Skeletal muscle cell (primary cell): ENCODE measurements at places on chromosomes 4 and X.

- no peak for DNase-seq
Observed at GRCh38 chr4:14452764-14453163, 549.5 kb upstream of the CPEB2 start.

DNA sequence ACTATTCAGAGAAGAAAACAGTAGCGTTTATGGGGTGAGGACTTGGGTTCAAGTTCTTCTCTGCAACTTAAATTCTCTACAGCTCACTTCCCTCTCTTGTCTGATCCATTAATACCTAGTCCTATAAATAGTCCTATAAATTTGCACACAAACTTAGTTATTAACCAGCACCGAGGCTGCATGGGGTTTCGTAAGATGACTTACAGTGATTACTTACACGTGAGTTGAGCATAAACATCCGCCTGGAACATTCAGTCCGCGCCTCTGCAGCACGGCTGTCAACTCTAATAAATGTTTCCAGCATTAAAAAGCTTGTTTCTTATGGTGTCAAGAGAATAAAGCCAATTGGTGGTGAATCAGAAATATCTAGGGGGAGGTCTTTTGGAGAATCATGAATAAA is 103.0 kb upstream of the ENPP6 start:
- no peak for DNase-seq

- DNase-seq = no peak
Observed at GRCh38 chrX:55312655-55313054, 47.9 kb upstream of the PAGE3 start.

DNA sequence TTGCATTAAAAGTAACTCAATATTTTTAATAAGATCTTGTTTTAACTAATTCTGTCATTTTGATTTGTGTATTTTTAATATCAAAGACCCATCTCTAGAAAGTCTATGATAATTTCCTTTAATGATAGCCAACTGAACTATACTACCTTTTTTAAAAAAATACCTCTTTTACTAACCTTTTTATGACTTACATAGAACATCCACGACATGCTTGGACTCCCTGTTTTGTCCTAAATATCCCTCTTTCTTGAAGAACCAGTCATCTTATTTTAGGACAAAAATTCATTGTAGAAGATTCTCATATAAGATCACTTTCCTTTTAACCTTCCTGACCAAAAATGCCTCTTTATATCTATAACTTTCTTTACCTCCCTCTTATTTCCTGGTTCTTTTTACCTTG is 76.8 kb upstream of the GC start:
- no peak for DNase-seq

GRCh38 chrX:76420237-76420636 is 7.3 kb upstream of the MAGEE1 start:
- DNase-seq = no peak

DNA sequence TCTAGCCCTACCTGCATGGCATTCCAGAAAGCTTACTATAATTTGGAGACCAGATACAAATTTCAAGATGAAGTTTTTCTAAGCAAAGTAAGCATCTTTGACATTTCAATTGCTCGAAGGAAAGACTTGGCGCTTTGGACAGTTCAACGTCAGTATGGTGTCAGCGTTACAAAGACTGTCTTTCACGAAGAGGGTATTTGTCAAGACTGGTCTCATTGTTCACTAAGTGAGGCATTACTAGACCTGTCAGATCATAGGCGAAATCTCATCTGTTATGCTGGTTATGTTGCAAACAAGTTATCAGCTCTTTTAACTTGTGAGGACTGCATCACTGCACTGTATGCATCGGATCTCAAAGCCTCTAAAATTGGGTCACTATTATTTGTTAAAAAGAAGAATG is 17.6 kb downstream of the THAP9 start:
- DNase-seq = no peak

DNA sequence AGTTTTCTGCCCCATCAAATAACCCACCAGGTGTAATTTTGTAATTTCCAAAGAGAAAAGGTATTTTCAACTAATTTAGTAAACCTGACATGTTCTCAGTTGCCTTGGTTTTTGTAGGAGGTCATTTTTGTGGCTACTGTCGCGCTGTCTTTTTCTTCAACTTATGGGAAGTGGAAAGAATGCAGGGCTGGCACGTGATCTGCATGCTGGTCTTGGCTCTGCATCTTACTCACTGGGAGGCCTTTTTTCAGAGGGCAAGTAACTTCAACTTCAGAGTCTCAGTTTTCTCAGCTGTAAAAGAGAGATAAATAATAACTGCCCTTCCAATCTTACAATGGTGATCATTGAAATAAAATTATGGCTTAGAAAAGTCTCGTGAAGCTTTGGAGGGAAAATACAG is 109.9 kb upstream of the SMIM10 start:
- DNase-seq = no peak
